ENCODE measurements at places on chromosomes 12 and 14.
A peak's percentile ranks its signal among the peaks of the same experiment; 100 is the strongest.

DNA sequence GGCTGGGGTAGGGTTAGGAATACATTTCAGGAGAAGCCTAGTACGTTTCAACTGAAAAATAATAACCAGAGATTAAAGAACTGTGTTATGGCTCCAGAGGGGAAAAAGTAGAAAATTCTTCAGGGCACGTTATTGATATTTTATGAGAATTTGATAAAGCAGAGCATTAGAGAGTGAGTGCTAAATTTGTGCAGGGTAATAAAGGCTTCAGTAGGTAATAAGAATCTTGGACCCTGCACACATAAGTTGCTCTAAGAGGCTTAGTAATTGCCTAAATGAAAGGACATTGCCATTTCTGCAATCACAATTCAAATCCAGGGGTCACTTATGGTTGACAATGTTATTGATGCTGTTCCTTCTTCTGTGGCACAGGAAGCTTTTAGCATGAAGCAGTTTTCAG is 439.4 kb upstream of the DCN start:
- no peak for DNase-seq

DNA sequence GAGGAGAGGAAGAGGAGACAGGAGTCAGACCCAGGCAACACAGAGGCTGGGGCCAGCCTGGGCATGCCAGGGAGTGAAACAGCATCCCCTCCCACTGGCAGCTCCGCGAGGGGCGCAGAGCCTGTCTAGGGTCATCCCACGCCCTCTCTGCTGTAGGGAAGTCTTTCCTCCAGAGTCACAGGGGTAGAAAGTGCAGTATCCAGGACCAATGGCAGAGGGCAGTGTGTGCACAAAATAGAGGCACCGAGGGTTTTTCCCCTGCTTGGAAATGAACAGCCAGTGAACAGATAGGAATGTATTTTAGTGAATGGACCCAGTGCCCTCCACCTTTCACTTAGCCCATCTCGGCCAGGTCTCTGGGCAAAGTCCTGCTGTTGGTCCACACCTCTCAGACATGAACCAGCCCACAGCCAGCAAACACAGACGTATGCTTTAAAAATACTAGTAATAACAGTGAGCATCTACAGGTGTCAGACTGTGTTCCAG is 9.4 kb upstream of the KRT74 start:
- DNase-seq: peak; percentile 16

- no peak for DNase-seq
Observed at GRCh38 chr14:45135156-45135555, 574 bp upstream of the FANCM start.

GRCh38 chr12:32558903-32559302 is 120.2 kb upstream of the DNM1L start:
- DNase-seq: no peak

GRCh38 chr12:8553088-8553627 is 12.5 kb upstream of the CLEC4E start:
- no peak for DNase-seq

DNA sequence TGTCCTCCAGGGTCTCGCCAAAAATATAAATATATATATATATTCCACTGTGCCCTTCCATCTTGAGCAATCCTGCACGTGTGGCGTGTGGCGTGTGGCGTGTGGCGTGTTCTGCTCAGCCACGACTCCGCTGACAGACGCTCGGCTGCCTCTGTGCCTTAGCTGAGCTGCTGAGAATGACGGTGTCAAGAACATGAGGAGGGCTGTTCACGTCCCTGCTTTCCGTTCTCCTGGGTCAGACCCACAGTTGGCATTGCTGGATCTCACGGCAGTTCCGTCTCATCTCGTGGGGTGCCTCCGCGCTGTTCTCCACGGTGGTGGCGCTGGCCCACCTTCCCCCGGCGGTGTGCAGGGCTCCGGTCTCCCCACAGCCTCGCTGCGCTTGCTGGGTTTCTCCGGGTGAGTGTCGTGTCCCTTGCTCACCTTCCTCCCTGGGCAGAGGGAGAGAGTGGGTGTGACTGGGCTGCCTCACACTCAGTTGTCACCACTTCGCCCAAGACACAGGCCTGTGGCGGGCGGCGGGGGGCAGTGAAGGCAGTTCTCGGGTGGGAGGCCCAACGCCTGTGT is 9.4 kb downstream of the GPR132 start:
- no peak for DNase-seq

GRCh38 chr12:122399254-122399591 is 23.2 kb downstream of the CLIP1 start:
- DNase-seq: no peak

DNA sequence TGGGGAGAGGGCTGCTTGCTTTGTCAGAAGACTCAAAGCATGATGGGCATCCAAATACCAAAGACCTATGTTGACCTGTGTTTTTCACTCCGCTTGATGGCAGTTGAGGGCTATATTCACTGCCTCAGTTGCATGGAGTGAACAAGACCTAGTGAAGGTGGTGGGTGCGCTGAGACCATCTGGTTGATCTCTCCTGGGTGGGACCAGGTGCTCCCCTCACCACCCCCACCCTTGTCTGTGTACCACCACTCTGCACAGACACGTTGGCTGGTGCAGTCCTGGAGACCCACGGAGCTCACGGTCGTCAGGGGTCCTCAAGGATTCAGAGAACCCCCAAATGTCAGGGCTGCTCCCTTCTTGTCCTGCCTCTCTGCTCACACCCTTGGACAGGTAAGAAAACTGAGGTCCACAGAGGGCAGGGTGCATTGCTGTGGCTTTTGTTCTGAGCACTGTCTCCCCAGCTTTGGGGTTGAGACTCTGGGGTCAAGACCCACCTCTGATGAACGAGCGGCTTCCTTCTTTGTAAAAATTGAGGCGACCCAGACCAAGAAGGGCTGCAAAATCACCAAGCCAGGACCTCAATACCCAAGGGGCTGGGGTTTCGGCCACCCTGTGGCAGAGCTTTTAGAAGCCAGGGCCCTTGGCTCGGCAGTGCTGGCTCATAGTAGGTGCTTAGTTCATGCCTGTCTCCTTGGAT is 166.3 kb upstream of the RTL1 start:
- no peak for DNase-seq

All from activated CD4-positive, CD25-positive, alpha-beta regulatory T cell treated with anti-CD3 and anti-CD28 coated beads, Interleukin-2, amount 50 U/mL, for 16 hours (primary cell).